ENCODE measurements at places on chromosomes 6 and 20.

DNA sequence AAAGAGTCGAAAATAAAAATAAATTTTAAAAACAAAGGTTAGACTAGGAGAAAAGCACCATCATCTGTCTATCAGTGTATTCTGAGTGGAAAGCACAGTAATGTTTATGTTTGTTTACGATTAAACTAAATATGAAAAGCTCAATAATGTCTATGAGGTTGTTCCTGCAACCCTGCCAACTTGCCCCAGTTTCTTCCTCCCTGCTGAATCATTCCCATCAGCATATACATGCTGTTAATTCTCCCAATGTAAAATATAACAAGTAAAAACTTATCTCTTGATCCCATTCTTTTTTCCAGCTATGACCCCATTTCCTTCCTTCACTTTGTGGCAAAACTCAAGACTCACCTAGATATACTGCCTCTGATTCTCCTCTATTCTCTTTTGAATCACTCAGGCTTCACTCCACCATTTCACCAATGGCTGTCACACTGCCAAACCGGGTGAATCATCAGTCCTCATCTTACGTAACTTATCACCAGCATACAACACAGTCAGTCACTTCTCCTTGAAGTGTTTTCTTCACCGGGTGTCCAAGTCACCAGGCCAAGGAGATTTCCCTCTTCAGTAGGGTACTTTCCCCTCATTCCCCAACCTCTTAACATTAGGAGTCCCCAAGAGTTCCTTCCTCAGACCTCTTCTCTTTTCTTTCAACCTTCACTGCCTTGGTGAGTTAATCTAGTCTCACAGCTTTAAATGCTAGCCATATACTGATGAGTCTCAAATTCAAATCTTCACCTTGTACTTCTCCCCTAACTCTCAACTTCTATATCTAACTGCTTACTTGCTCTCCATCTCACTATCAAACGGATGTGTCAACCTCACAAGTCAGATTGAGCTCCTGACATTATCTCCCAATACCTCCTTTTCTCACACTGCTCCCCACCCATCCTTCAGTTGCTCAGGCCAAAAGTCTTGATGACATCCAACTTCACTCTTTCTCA is 6.2 kb downstream of the TMEM242 start:
- no peak for DNase-seq

- no peak for DNase-seq
These were observed 5.3 kb upstream of the FBXO9 start for GRCh38 chr6:53059648-53060589.

DNA sequence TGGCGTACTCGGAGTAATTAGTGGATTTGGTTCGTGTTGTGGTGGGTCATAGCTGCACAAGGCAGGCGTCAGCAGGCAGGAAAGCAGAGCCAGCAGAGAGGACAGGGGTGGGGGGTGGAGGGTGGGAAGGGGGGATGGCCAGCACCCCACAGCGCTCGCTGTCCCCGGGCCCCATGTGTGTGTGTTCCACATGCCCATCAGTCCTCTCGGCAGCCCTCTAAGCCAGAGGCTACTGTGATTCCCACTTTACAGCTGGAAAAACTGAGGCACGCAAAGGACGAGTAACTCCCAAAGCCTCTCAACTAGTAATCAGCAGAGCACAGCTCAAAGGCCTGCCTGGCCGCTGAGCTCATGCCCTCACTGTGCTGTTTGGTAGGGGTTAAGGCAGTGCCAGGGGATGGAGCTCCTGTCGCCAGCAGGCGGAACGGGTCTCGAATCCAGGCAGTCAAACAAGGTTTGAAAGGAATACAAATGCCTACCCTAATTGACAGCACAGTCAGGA is 175.2 kb downstream of the ZDHHC14 start:
- DNase-seq = no peak

GRCh38 chr6:139099984-139100383 is 34.9 kb upstream of the HECA start:
- no peak for DNase-seq

- no peak for DNase-seq
These were observed 58.0 kb downstream of the CD2AP start for GRCh38 chr6:47535316-47536225.

- DNase-seq = no peak
These were observed 48.9 kb upstream of the TFAP2A start for GRCh38 chr6:10463491-10464481.

Data from stimulated activated CD8-positive, alpha-beta memory T cell treated with anti-CD3 and anti-CD28 coated beads, Interleukin-15, amount 100 ng/mL, for 24 hours (primary cell).